ENCODE measurements at places on chromosomes 7 and 10. TPM values are rescaled to one million over a fixed set of nuclear protein-coding genes. Genes with fewer than 3 reads are reported as not detected.

DNA sequence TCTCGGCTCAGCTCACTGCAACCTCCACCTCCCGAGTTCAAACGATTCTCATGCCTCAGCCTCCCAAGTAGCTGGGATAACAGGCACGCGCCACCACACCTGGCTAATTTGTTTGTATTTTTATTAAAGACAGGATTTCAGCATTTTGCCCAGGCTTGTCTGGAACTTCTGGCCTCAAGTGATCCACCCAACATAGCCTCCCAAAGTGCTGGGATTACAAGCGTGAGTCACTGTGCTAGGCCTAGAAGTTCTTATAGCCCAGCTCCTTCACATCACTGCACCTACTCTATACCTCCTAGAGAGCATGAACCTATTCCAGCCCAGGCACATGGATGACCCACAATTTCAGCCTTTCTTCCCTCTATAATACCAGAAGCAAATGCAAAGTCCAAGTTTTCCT lies 1.3 kb upstream of the BLOC1S2 start:
- DNase-seq, result no peak

Gene GPRIN2
- total RNA-seq, result not detected

DNA sequence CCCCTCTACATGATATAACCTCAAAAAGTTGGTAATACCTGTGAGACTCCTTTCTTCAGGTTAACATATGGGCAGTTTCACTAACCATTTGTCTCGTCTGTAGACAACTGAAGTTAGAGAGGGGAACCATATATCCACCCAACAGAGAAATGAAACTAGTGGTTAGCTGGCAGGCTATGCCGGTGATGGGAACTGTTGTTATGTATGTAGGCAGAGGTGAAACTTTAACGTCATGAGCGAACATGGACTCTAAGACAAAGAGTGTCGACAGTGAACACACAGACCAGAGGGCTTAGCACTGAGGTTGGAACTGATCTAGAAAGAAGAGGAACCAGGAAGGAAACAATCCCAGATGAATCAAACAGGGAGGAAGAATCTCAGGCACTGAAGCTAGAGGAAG lies 112.4 kb downstream of the ELMO1 start:
- no peak for DNase-seq

DNA sequence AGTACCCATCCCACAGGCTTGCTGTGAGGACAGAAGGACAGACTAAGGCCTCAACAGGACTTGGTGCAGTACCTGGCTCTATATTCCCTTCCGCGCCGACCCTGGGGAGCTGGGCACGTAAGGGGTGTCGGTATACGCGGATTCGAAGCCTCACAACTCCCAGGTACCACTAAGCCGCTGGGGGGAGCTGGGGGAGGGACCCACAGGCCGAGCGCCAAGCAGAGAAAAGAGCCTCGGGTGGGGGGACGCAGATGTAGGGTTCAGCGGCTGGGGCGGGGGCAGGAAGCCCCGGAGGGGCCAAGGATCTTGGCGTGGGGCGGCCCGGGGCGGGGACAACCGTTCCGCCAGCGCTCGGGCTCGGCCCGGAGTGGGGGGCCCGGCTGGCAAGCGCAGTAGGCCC lies 126.4 kb upstream of the ZNF746 start:
- DNase-seq, result no peak

GRCh38 chr7:73834626-73835191 lies 3.9 kb downstream of the CLDN4 start:
- no peak for DNase-seq

GRCh38 chr10:104835422-104835821 lies 194.3 kb downstream of the SORCS3 start:
- no peak for DNase-seq

All from dermis microvascular lymphatic vessel endothelial cell (primary cell).